Upper lobe of right lung (tissue), 1 donor: ENCODE measurements at places on chromosomes 3 and 15.

- H3K4me3 ChIP-seq: no peak overlapping the region
- no peak overlapping the region for H3K27ac ChIP-seq
- DNase-seq: no peak
- H3K27me3 ChIP-seq: no peaks in the 10 kb centered on the region
Observed at GRCh38 chr3:195082811-195083210, 188.1 kb downstream of the XXYLT1 start.

- peaks cover 11% of the 10 kb centered on the region for H3K27me3 ChIP-seq
- H3K4me1 ChIP-seq: no peaks in the 10 kb centered on the region
- H3K27ac ChIP-seq: no peak overlapping the region
- no peaks in the 10 kb centered on the region for H3K36me3 ChIP-seq
Observed at GRCh38 chr3:70065696-70066253, 66.2 kb downstream of the SAMMSON start.

- H3K4me1 ChIP-seq: peaks cover 6% of the 10 kb centered on the region
- H3K27me3 ChIP-seq: no peaks in the 10 kb centered on the region
- no peak overlapping the region for H3K4me3 ChIP-seq
Observed at GRCh38 chr3:188322135-188322887, 168.4 kb downstream of the LPP start.

DNA sequence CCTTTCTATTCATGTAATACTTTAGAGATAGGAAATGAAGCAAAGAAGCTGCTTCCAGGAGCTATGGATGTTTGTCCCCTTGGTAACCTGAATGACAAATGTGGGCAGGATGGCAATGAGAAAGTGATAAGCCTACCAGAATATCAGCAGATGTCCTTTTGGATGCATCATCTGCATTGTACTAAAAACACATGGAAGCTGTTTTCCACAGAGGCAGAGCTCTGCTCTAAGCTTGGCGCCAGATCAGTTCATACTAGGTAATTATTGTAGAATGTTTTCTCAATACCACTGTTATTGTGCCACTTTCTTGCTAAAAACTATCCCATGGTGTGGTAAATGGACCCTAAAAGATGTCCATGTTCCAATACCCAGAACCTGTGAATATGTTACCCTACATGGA lies 100.2 kb downstream of the DTWD1 start:
- DNase-seq: no peak
- no peaks in the 10 kb centered on the region for H3K27me3 ChIP-seq
- no peak overlapping the region for H3K27ac ChIP-seq
- no peaks in the 10 kb centered on the region for H3K36me3 ChIP-seq
- H3K4me1 ChIP-seq: no peaks in the 10 kb centered on the region
- no peak overlapping the region for H3K4me3 ChIP-seq

DNA sequence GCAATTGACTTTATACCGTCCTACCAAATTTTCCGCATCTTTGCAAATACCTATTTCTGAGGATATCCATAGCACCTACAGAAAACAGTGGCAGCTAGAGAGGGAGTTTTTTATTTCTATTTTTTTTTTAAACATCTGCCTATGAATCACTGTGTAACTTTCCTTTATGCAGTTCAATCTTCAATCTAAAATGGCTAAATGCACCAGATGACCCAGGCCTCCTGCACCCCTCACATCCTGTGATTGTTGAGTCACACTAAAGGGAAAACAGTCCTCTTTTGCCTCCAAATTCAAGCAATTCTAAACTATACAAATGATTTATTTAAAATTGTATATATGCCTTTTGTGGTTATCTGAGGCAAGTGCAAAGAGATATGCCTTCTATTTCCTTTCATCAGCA lies 20.1 kb upstream of the BCL6 start:
- no peak overlapping the region for H3K4me3 ChIP-seq
- H3K27ac ChIP-seq: no peak overlapping the region
- no peaks in the 10 kb centered on the region for H3K4me1 ChIP-seq
- H3K36me3 ChIP-seq: no peaks in the 10 kb centered on the region
- H3K27me3 ChIP-seq: no peaks in the 10 kb centered on the region
- DNase-seq: no peak
